ENCODE measurements at places on chromosomes 12 and 14. TPM values are rescaled to one million over a fixed set of nuclear protein-coding genes. Genes with fewer than 3 reads are reported as not detected.
A peak's percentile ranks its signal among the peaks of the same experiment; 100 is the strongest.

GRCh38 chr12:75481774-75482173 is 1.2 kb downstream of the GLIPR1 start:
- DNase-seq, result no peak

- no peak for DNase-seq
These were observed 797.4 kb downstream of the RPS29 start for GRCh38 chr14:48788771-48789170.

DNA sequence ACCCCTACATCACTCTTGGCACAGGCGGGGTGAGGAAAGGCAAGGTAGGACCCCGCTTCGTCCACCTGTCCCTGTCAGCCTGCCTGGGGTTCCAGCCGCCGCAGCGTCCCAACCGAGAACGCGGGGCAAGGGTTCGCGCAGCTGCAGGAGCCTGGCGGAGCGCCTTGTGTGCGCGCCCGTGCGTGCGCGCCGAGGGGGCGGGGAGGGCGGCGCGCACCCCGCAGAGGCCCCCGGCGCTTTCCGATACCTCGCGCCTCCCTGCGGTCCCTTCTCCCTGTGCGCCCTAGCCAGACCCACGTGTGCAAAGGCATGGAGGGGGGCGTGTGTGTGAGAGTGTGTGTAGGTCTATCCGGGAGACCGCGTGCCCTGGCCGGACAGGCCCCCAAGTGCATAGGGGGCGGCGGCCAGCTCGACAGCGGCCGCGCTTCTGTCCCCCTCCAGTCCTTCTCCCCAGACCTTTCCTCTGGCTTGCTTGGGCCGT is 122.4 kb downstream of the TSPAN9 start:
- peak; percentile 36 for DNase-seq

Gene IL26
- not detected for polyA plus RNA-seq

Gene GPHN
- 77.8 TPM for polyA plus RNA-seq

Gene PLBD2
- 19.3 TPM for polyA plus RNA-seq
